ENCODE measurements at places on chromosomes 1 and 21.

GRCh38 chr1:32464716-32465577, at the start of gene ZBTB8B:
ZBTB8B (plus strand) TSS chr1:32465072; CDS start chr1:32470625, 5,553 bp downstream.
- no peak for DNase-seq

- no peak for DNase-seq
These were observed 415.6 kb downstream of the SMYD3 start for GRCh38 chr1:246091477-246091876.

DNA sequence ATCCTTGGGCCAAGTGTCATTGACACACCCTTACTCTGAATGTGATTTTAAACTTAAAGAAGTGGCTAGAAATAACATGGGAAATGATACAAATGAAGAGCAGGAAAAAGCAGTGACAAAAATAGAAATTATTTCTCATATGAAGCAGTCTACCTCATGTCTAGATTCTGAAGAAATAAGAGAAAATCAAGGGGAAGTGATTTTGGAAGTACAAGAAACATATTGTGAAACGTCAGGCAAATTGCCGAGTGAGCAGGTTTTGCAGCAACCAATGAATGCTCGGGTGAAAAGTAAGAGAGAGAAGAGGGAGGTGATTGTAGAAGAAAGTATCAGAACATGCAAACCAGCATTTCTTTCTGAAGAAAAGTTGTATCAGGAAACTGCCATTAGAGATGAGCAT, 130.7 kb downstream of the MACF1 start:
- DNase-seq, result no peak

- DNase-seq, result no peak
These were observed 36.7 kb downstream of the ATP2B4 start for GRCh38 chr1:203663294-203663693.
